ENCODE measurements at places on chromosomes 1 and 21.

DNA sequence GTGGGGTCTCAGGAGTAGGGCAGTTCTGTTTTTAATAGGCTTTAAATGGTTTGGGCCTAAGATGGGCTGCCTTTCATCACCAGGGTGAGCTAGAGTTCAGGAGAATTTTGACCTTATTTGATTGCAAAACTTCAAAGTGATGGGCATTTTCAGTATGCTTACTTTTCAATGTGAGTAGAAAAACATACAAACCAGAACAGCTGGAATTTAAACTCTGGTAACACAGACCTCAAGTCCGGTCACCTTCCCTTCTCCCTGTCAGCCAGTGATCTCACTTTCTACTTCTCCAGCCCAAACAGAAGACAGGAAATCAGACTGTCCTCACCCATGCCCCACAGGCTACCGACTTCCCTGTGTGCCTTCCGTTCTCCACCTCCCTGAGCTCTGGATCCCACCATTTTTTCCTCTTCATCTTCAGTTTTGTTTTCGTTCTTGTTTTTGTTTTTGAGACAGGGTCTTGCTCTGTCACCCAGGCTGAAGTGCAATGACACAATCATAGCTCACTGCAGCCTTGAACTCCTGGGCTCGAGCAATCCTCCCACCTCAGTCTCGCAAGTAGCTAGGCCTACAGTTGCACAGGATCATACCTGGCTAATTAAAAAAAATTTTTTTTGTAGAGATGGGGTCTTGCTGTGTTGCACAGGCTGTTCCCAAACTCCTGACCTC is 374.0 kb downstream of the CAMTA1 start:
- DNase-seq, result no peak

GRCh38 chr1:15451014-15451722 is 5.4 kb upstream of the CELA2A start:
- no peak for DNase-seq

DNA sequence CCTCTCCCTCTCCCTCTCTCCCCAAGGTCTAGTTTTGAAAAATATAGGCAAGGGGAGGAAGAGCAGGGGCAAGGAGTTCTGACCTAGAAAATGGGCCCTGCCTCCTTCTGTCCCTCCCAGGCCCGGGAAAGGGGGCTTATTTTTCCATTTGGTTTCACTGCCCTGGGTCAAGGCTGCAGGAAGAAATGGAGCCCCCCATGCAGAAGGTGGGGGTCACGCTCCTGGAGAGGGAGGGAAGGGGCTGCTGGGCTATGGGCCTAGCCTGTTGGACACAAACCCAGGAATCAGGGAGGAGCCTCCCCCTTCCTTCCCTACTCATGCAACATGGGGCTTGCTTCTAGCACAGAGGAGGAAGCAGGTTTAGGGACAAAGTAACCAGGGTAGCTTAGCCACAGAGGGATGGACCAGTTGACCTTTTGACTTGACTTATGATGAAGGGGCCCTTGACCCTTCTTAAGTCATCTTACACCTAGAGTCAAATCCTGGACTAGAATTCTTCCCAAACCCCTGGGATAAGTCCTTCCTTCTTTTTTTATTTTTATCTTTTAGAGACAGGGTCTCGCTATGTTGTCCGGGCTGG is 70.4 kb upstream of the SSBP3 start:
- no peak for DNase-seq

GRCh38 chr21:31941694-31942093 is 68.9 kb downstream of the HUNK start:
- DNase-seq, result no peak

DNA sequence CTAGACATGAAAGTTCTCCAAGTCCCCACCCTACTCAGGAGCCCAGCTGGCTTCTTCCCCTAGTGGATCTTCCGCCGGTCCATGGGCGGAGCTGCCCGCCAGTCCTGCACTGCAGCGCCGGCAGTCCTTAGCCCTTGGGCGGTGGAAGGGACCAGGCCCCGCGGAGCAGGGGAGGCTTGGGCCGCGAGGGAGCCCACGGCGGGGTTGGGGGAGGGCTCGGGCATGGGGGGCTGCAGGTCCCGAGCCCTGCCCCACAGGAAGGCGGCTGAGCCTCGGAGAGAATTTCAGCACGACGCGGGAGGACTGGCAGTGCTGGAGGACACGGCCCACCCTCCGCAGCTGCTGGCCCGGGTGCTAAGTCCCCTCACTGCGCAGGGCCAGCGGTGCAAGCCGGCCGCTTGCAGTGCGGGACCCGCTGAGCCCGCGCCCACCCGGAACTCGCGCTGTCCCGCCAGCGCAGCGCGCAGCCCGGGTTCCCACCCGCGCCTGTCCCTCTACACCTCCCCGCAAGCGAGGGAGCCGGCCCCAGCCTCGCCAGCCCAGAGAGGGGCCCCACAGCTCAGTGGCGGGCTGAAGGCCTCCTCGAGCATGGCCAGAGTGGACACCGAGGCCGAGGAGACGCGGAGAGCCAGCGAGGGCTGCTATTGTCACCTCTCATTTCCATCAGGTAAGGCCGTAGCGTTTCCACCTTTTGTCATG is 1398.6 kb downstream of the MRPL39 start:
- no peak for DNase-seq

DNA sequence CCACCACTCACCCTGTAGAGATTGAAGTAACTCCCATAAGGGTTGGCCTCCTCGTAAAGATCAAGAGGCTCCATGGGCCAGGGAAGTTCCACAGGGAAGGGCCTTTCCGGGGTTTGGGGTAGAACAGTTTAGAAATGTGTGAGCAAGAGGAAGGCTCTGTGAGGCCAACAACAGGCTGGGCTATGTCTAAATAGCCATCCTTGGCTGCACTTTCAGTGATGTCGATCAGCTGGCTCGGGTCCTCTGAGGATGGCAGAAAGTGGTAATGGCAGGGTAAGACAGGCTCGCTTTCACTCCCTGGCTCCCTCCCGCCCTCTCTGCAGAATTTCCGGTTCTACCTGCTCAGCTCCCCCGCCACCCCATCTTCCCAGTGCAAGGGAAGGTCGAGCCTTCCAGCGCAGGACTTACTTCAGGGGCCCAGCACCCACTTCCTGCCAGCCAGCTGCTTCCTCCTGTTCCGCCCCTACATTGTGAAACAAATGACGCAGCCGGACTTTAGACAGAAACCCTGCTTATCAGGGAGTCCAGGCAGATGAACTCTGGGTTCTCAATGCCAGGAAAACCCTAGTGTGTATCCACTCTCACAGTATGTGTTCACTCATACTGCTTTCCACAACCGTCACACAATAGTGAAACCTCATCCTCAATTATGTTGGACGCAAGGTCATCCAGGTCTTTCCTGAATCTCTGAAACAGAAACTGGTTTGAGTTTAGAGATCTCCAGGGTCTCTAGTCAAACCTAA is 7.3 kb downstream of the F11R start:
- peak; percentile 94 for DNase-seq

- peak; percentile 36 for DNase-seq
Observed at GRCh38 chr1:203041351-203041932, 15.2 kb downstream of the PPFIA4 start.

GRCh38 chr1:51048670-51049069 is 53.4 kb upstream of the C1orf185 start:
- no peak for DNase-seq

DNA sequence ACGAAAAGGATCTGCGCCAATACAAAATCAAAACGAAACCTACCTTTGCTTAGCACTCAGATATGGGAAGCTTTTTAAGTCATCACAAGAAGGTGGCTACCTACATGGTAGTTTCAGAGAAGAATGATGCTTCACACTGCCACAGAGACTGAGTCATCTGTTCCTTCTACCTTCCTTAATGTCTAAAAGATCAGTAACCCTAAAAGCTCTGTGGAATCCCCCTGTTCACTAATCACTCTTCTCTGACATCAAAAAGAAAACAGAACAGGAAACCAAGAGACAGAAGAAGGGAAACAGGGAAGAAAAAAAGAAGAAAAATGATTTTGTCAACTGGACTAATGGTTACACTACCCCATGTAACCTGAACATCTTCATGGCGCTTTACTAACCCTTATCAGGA is 177.2 kb downstream of the SMYD3 start:
- no peak for DNase-seq

GRCh38 chr1:26094677-26095383 is 16.8 kb upstream of the PDIK1L start:
- no peak for DNase-seq

GRCh38 chr1:205583461-205584130 is 48.2 kb downstream of the ELK4 start:
- DNase-seq, result peak; percentile 50

DNA sequence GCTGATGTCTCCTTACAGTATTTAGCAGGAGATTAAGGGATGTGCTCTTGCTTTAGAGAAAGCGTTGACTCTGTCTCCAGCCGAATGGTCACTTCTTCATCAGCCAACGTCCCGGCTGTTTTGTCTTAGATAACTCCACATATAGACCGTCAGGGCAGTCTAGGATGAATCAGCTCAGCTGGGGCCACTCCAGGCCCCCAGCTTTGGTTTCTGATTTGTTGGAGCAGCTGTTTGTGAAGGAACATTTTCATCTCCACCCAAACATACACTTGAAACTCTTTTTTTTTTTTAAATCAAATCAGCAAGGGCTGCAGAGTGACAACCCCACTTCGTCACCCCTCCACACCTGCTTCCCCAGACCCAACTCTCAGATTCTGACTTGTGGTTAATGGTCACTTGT is 206.1 kb upstream of the GALNT2 start:
- DNase-seq, result no peak

- DNase-seq, result no peak
Observed at GRCh38 chr1:233959102-233959501, 54.6 kb downstream of the SLC35F3 start.

- no peak for DNase-seq
Observed at GRCh38 chr1:18111605-18112297, 4.2 kb downstream of the IGSF21 start.

GRCh38 chr1:218479436-218480115 is 134.4 kb downstream of the TGFB2 start:
- no peak for DNase-seq

GRCh38 chr1:21068937-21069336 is 107.8 kb downstream of the EIF4G3 start:
- DNase-seq, result no peak

- no peak for DNase-seq
Observed at GRCh38 chr1:33384040-33384812, 46.7 kb downstream of the PHC2 start.

GRCh38 chr1:1360506-1361169 is 2.3 kb upstream of the MXRA8 start:
- peak; percentile 82 for DNase-seq

DNA sequence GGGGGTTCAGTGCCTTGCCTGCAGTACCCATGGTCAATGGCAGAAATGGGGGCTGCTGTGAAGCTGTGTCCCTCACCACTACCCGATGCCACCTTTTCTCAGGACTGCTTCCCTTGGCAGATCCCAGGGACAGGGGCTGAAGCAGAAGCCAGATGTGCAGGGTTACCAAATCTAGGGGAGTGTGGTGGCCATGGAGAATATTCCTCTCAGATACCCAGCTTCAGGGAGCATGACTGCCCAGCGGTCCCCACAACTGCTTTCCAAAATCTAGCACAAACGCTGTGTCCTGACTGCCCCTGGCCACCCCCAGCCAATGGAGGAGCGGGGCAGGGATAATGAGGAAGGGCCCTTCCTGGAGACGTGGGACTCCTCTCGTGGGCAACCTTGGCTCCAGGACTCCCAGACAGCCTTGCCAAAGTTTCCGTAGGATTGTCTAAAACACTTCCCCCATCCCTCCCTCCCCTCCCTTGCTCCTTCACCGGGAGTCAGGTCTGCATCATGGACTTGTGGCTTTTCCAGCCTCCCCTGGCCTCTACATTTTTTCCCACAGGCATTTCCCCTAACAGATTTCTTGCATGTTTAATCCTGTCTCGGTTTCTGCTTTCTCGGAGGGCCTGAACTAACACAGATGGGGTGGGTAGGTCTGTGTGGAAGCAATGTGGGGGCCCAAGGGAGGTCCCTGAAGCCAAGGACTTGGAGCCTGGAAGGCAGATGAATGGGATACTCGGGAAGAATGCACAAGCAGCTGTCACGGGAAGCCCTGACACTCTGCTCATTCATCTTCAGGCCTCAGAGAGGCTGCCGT is 80.5 kb downstream of the OMA1 start:
- DNase-seq, result no peak

- no peak for DNase-seq
Observed at GRCh38 chr1:60073605-60074278, at the start of gene C1orf87. TSS of gene C1orf87 (minus strand) at chr1:60073770. CDS start at chr1:60072643, 1,127 bp downstream.

GRCh38 chr1:29811727-29812407 is 575.5 kb downstream of the PTPRU start:
- peak; percentile 47 for DNase-seq

GRCh38 chr21:40997831-40998230 is 150.9 kb upstream of the DSCAM start:
- no peak for DNase-seq

DNA sequence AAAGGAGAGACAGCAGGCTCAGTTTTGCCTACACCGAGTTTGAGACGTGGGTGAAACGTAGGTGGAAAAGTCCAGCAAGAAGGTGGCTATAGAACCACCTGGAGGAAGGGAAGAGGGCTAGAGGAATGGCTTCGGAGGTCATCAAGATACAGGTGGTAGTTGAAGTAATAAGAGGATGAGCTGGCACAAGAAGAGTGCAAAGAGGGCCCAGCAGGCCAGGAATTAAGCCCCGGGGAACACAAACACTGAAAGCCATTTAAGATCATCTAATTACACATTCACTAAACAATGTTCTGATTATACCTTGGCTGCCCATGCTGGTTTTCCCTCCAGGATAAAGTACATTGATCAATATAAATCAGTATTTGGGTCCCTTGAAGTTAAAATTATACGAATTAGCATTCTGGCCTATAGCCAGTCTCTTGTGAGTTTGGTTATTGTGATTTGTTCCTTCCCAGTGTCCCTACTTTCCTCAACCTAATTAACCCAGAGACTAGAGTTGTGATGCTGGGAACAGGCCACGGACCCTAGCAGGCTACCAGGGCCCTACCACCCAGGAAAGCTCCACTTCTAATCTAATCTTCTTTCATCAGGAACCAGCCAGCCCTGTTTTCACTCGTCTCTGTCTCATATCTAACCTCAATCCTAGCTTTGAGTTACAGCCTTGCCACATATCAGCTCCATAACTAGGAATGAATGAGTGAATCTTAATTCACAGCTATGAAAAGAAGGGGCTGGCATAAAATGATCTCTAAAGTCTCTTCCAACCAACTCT is 26.4 kb upstream of the PPP1R15B start:
- DNase-seq, result no peak

DNA sequence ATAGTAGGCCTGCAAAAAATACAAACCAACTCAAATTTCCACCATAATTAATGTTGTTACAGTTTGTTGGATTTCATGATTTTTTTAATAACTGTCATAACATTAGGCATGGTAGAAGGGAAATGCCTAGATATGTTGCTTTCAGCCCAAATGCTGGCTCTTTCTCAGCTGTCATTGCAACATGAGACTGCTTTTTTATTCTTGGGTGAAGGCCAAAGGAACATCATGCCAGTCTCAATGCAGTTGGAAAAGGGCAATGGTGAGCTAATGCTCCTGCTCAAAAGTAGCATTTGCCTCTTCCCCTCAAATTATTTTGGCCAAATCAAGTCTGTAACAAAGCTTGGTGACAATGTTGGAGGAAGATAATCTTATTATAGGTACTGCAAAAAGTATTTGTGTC is 877.7 kb upstream of the PRMT6 start:
- no peak for DNase-seq

- peak; percentile 81 for DNase-seq
Observed at GRCh38 chr1:168121401-168122011, 15.2 kb downstream of the GPR161 start.

- DNase-seq, result no peak
Observed at GRCh38 chr1:246126580-246126979, 380.5 kb downstream of the SMYD3 start.

GRCh38 chr1:240192851-240193250 is 101.2 kb downstream of the FMN2 start:
- DNase-seq, result no peak

- no peak for DNase-seq
Observed at GRCh38 chr21:33937146-33937545, 21.5 kb upstream of the ATP5PO start.
